ENCODE measurements at places on chromosomes 16 and 17.
A peak's percentile ranks its signal among the peaks of the same experiment; 100 is the strongest.

GRCh38 chr17:82639628-82640027, 8.6 kb downstream of the WDR45B start:
- no peak for DNase-seq

DNA sequence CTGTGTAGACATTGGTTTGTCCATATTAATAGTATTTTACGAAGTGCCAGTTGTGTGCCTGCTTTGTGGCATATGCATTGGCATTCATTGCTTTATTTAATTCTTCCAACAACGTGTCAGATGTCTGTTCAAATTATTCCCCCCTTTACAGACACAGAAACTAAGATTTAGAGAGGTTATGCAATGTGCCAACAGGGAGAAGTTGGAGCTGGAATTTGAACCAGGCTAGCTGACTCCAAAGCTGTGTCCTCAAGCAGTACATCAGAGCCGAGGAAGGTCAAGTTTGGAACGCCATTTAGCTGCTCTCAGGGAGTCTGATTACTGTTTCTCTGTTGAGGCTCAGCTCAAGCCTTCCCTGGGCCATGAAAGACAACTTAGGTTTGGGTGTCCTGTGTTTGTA, 232.3 kb downstream of the WWOX start:
- no peak for DNase-seq

GRCh38 chr17:65783845-65784334, 222.4 kb upstream of the AXIN2 start:
- DNase-seq, result peak; percentile 54

GRCh38 chr17:75647921-75648320, 14.7 kb downstream of the SMIM5 start:
- no peak for DNase-seq

DNA sequence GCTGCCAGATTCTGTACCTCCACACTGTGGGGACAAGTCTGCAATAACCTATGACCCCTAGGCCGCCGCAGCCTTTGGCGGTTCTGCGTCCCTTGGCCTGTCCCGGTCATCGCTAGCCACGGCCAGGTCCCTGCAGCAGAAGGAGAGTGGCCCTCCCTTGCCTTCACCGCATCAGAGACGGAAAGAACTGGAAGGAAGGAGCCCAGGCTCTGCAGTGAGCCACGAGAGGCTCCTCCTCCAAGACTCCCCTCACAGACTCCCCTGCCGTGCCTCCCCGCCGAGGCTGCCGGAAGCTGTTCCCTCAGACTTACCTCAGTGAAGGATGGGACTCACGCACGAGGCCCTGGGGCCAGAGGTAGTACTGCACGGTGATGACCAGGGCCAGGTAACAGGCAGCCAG, 11.0 kb downstream of the SLC38A8 start:
- DNase-seq, result no peak

DNA sequence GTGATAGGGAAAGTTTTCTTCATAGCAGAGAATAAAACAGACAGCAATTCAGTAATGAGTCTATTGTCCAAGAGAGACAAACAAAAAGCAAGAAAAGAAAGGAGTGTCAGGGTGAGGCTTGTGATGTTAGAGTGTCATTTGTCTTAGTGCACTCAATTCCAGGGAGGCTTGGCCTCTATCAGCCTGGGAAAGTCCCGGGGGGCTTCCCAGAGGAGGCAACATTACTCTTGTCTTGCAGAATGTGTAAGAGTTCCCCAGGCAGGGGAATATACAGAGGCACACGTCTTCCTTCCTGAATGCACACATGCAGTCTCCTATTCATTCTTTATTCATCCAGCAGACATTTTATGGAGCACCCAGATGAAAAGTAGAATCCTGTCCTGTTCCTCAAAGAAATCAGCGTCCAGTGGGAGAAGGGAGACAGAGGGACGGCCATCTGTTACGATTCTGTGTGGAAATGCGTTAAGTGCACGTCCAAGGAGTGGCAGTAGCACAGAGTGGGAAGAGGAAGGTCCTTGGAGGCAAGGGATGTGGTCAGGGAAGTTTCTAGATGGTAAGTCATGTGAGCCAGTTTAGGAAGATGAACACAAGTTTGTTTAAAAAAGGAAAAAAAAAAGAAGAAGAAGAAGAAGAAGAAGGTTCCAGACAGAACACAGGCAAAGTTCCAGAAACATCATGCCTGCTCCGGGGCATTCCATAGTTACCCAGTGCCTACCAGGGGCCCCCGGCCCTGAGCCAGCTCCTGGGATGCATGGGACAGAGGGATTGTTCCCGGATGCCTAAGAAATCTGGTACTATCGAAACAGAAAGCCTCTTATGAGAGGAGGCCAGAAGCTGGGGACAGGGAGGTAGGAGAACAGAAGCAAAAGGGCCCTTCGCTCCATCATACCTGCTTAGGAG, 21.1 kb downstream of the CACNG4 start:
- DNase-seq, result no peak

DNA sequence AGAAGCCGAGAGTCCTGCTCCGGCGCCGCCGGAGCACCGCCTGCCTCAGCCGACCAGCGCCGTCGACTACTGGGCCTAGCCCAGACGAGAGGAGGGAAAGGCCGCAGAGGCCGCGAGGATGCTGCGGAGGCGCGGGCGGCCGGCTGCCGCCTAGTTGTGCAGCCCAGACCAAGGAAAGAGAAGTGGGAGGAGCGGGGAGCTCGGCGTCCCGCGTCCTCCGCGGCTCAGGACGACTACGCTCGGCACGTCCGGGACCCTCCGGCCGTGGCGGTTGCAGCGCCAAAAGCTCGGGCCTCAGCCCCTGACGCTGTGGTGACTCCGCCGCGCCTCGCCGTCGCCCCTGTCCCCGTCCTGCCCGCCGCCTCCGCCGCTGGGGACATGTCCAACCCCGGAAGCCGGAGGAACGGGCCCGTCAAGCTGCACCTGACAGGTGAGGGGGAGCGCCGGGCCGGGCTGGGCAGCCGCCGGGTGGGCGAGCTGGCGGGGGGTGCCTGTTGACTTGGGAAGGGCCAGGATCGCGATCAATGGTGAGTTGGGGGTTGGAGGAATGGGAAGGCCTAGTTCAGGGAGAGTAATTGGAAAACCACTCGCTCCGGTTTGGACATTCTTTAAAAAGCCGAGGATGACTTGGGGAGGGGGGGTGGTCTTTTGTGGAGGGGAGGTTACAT, 37.7 kb downstream of the RNF135 start:
- no peak for DNase-seq

DNA sequence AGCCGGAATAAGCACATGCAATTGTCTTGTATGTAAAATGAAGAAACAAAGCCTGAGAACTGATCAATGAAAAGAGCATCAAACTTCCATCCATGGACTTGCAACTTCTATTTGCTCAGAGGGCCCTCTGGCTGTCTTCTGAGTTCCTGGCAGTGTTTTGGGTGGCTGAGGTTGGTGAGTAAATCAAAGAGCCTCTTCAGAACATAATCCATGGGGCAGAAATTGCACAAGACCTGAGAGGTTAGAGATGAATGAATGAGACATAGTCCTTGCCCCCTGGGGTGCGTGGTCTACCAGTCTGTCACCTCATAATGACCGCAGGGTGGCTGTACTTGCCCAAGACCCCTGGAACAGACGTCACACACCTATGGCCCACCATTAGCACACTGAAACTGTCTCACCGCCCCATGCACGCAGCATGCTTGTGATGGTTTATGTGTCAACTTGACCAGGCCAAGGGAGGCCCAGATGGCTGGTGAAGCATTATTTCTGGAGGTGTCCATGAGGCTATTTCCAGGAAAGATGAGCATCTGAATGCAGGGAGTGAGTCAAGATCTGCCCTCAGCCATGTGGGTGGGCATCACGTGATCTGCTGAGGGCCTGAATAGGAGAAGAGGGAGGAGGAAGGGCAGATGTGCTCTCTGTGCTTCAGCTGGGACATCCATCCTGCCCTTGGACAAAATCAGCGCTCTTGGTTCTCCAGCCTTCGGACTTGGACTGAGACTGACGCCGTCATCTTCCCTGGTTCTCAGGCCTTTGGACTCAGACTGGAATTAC, 8.3 kb downstream of the PIK3R6 start:
- no peak for DNase-seq

GRCh38 chr17:40283662-40284061, 4.0 kb upstream of the CDC6 start:
- DNase-seq, result no peak

DNA sequence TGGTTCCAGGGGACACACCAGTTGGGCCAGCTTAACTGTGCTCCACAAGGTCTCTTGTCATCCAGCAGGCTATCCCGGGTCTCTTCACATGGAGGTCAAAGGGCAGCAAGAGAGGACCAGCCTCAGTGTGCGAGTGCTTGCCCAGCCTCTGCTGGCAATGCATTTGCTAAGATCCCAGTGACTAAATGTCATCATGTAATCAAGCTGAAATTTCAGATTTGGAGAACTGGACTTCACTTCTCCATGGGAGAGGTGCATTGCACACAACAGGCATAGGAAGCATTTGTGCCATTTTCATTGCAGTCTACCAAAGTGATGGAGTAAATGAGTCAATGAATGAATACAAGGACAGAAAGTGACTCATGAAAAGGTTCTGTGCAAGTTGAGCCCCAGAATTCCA, 51.2 kb upstream of the KDM8 start:
- DNase-seq, result no peak

- DNase-seq, result no peak
Observed at GRCh38 chr17:43854498-43854897, 7.5 kb downstream of the CD300LG start.

DNA sequence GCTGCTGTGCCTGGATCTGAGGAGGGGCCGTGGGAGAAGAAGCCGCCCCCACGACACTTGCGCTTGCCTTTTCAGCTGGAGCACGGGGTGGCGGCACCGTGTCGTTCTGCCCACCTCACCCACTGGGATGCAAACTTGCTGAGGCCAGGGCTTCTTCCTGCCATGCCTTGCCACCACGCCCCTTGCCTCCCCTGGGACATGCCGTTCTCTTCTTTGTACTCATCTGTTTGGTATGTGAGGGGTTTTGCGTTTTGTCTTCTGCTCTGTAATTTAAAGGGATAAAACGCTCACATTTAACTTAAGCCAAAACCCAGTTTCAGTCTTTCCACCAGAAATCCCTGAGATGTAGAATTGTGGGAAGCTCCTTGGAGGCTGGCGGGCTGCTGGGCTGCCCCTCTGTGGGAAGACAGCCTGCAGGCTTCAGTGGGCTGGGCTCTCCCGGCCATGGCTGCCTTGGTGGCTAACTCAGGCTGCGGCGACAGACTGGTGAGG, 180.2 kb downstream of the RPTOR start:
- DNase-seq, result no peak

GRCh38 chr16:57000271-57001025, 11.1 kb downstream of the NLRC5 start:
- DNase-seq, result no peak

DNA sequence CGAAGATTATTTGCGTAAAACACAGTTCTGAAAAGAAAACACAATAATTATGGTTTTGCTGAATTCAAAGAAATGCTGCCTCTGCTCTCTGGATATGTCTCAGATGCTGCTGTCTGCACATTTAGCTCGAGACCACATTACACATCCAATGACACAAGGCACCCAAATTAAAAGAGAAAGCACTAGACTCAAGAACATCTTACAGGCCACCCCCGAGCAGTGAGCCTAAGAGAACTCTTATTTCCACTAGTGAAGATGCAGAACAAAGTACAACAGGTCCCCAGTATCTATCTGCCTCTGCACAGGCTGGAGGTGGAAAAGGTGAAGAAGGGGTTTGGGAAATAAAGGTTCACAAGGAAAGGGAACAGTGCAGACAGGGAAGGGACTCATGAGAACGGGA, 33.5 kb downstream of the GRB2 start:
- no peak for DNase-seq

- DNase-seq, result no peak
Observed at GRCh38 chr16:52462816-52463215, 84.1 kb downstream of the TOX3 start.

DNA sequence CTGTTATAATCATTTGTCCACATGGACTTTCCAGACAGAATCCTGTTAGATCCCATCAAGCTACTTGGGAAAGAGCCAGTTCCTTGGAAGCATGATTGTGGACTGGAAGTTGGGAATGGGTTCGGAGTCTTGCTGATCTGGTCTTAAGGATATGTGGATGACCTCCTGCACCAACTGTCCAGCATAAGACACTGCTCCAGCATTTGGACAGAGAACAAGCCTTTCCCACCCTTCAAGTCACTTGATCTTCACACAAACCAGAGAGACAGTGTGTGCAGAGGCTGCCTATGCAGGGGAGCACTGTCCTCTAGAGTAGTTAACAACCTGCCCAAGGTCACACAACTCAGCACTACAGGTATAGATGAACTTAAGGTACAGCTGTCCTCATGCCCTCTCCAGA, 5.8 kb upstream of the MT1B start:
- no peak for DNase-seq

- DNase-seq, result no peak
Observed at GRCh38 chr16:78216166-78216745, 116.8 kb downstream of the WWOX start.

GRCh38 chr17:64254755-64255154, 8.3 kb downstream of the TEX2 start:
- no peak for DNase-seq

Data from brain pericyte (primary cell).